ENCODE measurements at places on chromosomes 4 and X. TPM values are rescaled to one million over a fixed set of nuclear protein-coding genes. Genes with fewer than 3 reads are reported as not detected.

DNA sequence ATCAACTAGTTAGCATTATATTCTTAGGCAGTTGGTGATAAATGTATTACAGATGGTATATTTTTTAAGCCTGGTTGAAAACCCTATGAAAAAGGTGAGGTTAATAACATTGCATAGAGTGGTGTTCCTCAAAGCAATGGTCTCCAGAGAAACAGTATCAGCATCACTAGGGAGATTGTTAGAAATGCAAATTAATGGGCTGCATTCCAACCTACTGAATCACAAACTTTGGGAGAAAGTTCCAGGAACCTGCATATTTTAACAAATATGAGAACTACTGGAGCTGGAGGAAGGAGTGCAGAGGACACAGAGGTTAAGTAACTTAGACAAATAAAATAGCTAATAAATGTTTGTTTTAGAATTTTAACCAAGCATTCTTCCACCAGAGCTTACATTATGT is 166.9 kb upstream of the PCDH10 start:
- H3K36me3 ChIP-seq, result no peaks in the 10 kb centered on the region
- H3K27ac ChIP-seq, result no peak overlapping the region
- no peaks in the 10 kb centered on the region for H3K27me3 ChIP-seq
- no peaks in the 10 kb centered on the region for H3K4me1 ChIP-seq
- no peak overlapping the region for H3K4me3 ChIP-seq

- no peaks in the 10 kb centered on the region for H3K4me1 ChIP-seq
- no peaks in the 10 kb centered on the region for H3K27me3 ChIP-seq
- DNase-seq, result no peak
Observed at GRCh38 chr4:169369634-169370033, 98.9 kb upstream of the SH3RF1 start.

GRCh38 chr4:168269896-168270295 is 48.7 kb downstream of the DDX60 start:
- DNase-seq, result no peak
- H3K27me3 ChIP-seq, result no peaks in the 10 kb centered on the region
- H3K36me3 ChIP-seq, result no peaks in the 10 kb centered on the region
- no peak overlapping the region for H3K27ac ChIP-seq

GPRIN3 gene
- total RNA-seq, result not detected

Measured in GM23248 (cell line).